AG04450 (cell line): ENCODE measurements at places on chromosomes 7 and 10.

- no peak for DNase-seq
These were observed 40.0 kb upstream of the SRI start for GRCh38 chr7:88259656-88260380.

GRCh38 chr7:94578614-94579013 lies 69.0 kb downstream of the CASD1 start:
- DNase-seq = no peak

GRCh38 chr10:78672918-78673317 lies 395.8 kb upstream of the ZMIZ1 start:
- DNase-seq = peak; percentile 16

GRCh38 chr7:47722126-47722525 lies 140.2 kb upstream of the TNS3 start:
- DNase-seq = no peak

DNA sequence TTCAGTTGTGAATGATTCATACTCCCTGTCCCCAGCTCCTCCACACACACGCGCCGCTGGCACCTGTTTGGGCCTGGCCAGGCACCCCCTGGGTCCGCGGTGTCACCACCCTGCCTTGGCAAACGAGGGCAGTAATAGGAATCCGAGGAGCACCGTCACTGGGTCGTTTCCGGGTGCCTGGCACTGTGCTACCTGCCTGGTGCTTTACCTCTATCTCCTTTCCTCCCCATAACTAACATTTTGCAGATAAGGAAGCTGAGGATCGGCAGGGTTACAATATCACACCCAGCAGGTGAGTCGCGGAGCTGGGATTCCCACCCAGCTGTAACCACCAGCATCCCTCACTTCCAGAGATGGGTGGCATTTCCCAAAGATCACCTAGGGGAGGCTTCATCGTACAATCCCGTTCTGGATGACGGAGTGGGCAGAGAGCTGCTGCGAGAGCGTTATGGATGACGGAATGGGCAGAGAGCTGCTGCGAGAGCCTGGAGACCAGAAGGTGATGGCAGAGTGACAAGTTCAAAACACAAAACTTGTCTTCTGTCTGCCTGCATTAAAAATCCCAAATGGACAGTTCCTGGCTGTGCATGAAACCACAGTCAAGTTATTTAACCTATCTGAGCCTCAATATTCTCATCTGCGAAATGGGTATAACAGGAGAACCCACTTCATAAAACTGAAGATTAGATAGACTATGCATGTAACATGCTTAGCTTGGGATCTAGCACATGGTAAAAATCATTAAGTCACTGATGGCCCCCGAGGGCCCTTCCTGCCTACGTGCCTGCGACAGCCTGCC lies 1.1 kb upstream of the HSPA12A start:
- no peak for DNase-seq

DNA sequence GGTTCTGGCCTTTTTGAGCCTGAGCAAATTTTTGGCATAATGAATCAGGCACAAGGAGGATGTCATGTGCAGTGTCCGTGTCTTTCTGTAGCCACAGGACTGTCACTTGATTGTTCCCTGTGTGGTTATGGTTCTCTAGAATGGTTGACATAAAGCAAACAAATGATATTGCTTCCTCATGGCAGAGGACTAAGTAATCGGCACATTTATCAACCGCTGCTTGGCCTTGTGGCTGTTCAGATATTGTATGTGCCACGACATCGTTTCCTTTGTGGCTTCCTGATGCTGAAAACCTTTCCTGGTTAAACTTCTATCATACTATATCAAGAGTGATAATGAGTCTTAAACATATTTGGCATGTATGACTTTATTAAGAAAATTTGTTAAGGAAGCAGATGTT lies 598.8 kb downstream of the SUGCT start:
- DNase-seq = no peak

GRCh38 chr10:72259491-72260238 lies 14.1 kb upstream of the DDIT4 start:
- DNase-seq = no peak

DNA sequence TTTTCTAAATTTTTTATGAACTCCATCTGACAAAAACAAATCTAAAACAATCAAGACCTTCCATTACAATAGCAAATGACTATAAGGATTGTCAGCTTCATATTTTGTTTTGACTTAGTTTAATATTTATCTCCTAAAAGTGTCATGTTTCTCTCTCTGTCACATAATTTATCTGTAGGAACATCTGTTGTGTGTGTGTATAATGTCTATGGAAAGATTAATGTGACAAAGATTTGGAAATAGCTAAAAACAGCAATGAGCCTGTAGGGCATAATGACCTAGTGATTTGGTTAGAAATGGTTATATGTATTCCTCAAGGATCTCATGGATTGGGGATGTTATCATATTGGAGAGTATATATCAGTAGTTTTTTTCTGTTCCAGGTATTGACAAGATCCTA lies 69.6 kb upstream of the MDFIC start:
- DNase-seq = no peak

- DNase-seq = no peak
These were observed 633.3 kb downstream of the INHBA start for GRCh38 chr7:41069635-41070034.

- no peak for DNase-seq
These were observed 35.2 kb downstream of the STK17A start for GRCh38 chr7:43618073-43618472.

DNA sequence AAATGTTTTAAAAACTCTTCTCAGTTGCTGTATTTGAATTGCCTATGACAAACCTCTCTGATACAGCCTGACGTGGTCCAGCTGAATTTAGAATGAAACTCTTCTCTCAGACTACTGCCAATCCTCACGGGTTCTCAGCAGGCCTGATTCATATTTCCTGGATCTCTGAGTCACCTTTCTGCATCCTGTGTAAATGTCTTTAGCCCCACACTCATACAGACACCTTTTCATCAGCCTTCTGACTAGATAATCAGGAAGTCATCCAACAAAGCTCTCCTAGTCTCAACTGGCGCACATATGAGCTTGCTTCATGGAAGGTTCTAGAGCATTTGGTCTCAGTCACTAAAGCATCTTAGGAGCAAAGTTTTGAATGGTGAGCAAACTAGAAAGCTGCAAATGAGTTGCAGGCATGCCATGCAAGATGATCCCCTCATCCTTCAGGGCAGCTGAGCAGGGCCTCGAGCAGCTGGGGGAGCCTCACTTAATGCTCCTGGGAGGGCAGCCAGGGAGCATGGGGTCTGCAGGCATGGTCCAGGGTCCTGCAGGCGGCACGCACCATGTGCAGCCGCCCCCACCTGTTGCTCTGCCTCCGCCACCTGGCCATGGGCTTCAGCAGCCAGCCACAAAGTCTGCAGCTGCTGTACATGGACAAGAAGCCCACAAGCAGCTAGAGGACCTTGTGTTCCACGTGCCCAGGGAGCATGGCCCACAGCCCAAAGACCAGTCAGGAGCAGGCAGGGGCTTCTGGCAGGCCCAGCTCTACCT lies 182.8 kb downstream of the ARHGAP12 start:
- peak; percentile 71 for DNase-seq

DNA sequence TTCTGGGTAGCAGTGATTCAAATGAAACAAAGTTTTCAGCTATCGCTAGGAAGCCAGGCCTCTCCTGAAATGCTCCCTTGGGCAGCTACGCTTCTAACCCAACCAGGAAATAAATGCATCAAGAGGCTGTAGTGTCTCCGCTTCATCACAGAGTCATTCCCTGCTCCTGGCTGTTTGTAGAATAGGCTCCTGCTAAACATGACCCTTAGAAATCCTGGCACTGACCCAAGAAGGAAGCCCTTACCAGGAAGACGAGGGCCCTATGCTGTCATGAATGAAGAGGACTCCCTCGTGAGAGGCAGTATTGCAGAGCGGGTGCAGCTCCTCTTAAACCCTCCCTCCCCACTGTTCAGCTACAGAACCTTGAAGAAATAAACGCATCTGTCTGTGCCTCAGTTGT lies 48.3 kb downstream of the NOD1 start:
- no peak for DNase-seq

DNA sequence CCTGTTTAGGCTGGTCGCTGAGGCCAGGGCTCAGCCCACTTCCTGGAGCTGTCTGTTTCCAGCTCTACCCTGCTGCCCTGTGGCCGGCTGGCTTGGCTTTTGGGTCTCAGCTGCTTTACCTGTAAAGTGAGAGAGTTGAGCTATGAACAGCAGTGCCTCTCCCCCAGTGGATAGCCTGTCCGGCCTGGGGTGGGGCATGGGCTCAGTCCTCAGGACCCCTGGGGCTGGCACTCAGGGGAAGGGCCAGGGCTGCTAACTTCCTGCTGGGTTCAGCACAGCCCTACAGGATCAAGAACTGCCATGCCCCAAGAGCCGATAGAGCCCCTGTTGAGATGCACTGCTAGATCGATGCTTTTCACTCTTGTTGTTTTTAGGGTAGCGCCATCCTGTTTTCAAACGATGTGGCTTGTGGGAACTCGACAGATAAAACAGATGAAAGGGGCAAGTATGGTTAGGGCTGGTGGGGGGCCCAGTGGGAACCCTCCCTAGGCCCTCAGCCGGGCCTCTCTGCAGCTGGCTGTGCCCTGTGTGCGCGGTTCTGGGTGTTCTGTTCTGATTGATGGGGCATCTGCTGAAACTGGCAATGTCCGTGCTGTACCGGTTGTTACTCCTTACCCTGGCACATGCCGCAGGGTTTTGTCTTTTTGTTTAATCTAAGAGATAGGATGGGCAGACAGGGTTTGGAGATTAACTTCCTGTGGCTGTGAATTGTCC lies 10.0 kb upstream of the SFRP5 start:
- no peak for DNase-seq

DNA sequence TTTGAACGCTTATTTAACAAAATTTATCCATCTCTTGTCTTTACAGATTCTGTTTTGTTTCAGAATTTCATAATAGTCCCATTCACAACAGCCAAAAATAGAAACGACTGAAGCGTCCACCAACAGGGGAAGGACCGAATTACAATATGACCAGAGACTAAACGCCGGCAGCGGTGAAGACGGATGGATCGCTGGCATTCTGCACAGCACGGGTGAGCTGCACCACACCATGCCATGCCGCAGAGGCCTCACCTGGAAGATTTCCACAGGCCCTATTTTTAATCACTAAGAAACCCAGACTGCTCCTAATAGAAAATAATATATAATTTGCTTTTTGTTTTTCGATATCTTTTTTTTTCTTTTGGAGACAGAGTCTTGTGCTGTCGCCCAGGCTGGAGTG lies 91.0 kb downstream of the ELFN1 start:
- no peak for DNase-seq

DNA sequence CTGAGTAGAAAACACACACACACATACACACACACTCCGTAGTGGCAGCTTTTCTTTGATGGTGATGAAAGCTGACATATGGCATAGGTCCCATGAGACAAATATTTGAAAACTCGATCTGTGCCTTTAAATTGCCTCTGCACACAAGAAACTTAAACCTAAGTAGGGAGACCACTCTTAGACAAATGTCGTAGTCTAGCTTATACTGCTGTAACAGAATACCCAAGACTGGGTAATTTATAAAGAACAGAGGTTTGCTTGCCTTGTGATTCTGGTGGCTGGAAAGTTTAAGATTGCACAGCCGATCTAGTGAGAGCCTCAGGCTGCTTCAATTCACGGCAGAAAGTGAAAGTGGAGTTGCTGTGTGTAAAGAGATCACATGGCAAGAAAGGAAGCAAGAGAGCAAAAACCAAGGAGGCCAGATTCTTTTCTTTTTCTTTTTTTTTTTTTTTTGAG lies 489.4 kb upstream of the SORCS1 start:
- DNase-seq = no peak

DNA sequence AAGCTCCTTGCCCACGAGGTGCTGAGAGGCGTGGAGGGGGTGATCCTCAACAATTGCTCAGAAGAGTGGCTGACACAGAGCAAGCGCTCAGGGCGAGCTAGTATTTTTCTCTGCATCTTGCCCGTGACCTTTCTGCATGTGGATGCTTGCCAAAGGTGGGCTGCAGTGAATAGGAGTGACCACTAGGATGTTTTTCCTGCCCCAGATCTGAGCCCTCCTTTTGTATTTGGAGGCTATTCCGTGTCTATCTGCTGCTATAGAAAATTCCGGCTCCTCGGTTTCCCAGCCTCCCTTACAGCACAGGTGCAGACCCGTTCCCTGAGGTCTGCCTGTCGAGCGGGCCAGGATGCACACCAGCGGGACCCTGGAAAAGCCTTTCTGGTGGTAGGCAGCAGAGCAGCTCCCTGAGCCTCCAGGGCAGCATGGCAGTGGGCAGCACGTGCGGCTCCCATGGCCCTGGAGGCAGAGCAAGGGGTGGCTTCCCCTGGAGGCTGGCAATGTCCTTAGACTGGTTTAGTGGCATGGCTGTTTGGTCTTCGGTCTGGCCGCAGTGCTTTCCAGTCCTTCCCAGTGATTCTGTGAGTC lies 145.1 kb upstream of the PCBD1 start:
- DNase-seq = no peak

DNA sequence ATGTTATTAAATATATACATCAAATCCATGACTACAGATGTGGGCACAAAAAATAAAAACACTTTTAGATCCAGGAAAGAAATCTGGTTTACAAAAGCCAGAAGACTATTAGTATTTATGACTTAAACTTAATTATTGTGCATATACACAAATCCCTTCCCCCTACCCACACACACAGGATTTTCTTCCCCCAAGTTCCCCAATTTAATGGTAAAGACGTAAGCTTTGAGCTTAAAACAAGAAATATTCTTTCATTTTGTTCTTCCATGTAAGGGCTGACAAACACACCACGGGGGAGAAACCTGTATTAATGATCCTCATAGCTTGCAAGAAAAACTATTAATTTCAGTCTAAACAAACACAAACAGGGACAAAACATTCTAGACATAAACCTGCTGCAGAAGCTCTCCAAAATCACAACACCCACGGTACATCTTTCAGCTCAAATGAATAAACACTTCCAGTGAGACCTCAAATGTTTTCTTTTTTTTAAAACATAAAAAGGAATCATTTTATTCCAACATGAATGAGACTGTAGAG lies 28.5 kb downstream of the OSBPL3 start:
- no peak for DNase-seq

DNA sequence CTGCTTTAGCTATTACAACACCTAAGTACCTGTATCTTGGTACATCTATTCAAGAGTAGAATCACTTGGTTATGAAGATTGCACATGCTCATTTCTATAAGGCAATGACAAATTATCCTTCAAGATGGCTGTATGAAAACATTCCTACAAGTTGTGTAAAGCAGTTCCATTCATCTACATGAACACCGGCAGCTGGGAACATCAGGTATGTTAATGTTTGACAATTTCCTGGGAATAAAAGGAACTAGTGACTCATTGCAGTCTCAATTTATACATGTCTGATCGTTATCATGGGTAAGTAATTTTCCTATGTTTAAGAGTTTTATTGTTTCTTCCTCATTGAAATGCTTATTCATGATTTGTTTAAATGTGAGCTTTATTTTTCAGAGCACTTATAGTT lies 203.2 kb upstream of the SEMA3E start:
- DNase-seq = no peak

DNA sequence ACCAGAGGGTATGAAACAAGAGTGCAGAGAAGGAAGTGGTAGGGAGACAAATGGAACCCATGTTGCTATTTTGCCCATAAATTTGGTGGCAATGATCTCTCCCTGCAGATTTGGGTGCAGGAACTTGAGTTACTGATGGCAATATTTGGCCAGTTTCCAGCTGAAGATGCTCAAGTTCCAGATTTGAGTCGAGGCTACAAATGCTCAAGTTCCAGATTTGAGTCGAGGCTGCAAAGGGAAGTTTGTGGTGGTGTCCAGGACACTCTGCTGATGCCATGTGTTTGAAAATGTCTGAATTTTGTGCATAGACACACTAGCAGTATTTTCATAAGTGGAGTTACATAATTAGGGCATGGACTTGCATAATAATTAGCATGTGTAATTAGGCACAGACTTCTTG lies 40.8 kb downstream of the TBXAS1 start:
- no peak for DNase-seq

- no peak for DNase-seq
These were observed 656.0 kb downstream of the CNTNAP2 start for GRCh38 chr7:146772601-146773000.

- DNase-seq = no peak
These were observed 531.2 kb downstream of the HTR7 start for GRCh38 chr10:90326498-90327267.
